ENCODE measurements at places on chromosomes 5 and 9.

DNA sequence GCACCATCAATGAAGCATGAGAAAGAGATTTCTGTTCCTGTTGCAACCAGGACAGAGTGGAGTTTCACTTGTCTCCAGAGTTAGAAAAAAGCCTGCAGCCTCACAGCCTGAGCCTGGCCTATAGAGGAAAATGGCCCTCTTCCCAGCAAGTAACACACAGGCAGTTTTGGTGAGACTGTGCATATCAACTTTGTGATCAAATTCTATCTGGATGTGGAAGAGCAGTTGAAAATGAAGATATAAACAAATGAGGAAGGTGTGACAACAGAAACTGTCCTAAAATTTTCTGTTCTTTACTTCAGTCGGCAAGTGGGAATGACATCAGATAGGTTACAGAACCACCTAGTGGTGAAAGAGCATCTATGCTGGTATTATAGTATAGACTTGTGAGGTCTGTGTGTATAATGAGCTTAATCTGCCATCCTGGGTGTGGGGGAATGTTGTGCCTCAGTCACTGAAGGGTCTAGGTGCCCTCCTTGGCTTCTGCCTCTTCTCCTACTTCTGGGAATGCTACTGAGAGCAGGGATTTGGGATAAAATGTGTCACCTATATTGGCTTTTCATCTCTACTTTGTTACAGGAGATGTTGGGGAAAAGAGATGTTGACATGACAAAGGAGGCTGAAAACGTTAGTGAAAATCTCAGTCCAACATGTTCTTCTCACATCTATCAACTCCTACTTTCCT, 28.2 kb downstream of the YIPF5 start:
- no peak for DNase-seq

GRCh38 chr5:65883461-65883860, 42.9 kb upstream of the ERBIN start:
- DNase-seq: no peak

DNA sequence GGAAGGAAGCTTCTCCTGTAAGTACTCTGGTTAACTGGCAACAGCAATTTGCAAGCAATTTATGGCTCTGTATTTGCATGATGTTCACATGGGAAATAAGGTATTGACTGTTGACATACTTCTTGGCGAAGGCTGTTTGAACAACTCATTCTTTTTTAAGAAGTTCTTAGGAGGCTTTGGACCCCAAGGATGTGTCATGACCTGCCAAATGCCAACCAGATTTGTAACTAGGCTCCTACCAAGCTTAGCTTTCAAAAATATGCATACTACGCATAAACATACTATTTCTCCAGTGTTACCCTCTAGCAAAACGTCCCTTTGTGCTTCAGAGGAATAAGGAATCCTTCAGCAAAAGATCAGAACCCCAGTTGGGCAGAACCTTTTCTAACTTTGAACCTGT, 165.2 kb upstream of the MSX2 start:
- DNase-seq: no peak

DNA sequence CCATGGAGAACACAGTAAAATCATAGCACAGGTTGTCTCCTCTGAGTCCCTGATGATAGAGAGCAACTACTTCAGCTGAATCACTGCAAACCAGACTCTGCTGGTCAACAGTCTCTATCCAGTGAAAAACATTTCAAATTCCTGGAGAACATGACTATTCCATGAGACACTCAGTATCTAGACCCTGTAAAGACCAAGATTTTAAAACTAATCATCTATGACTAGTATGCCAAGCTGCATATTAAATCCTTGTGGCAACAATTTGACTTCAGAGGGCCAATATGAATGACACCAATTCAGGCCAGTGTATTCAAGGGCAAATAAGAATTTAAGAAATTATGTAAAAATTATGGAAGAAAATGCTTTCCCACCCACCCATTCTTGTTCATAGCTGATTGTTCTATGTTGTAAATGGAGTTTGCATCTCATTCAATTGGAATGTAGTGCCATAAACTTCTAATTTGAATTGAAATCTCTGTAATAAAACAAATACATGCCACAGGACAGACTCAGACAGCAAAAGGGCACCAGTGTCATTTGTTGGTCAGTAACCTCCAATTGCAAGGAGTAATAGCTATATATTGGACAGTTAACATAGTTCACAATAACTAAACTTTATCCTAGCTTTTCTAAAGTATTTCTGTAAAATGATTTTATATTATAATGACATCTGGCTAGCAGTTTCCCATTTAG, 80.1 kb upstream of the LPAR1 start:
- DNase-seq: no peak

DNA sequence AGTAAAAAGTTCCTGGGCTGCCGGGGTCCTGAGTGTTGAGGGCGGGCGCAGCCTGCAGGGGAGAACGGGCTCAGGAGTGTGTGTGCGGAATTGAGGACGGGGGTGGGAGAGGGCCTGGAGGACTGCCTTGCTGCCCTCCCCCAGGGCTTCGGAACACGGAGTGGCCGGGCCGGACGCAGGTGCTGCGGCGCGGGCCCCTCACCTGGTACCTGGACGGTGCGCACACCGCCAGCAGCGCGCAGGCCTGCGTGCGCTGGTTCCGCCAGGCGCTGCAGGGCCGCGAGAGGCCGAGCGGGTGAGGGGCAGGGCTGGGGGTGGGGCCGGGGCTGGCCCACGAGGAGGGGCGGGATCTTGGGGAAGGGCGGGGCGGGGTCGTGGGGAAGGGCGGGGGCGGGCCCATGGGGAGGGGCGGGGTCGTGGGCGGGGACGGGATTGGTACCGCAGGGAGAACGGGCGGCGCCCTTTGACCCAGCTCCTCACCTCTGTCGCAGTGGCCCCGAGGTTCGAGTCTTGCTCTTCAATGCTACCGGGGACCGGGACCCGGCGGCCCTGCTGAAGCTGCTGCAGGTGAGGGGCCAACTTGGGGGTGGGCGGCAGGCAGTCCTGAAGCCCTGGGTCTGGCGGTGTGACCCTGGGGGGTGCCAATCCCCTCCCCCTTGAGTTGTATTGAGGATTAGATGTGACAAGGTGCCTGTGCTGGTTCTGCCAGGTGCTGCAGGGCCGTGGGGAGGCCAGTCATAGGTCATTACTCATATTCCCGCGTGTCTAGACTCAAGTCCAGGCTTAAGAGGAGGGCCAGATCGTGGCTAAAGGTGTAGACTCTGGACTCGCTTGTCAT, 7.1 kb downstream of the FPGS start:
- DNase-seq: no peak

DNA sequence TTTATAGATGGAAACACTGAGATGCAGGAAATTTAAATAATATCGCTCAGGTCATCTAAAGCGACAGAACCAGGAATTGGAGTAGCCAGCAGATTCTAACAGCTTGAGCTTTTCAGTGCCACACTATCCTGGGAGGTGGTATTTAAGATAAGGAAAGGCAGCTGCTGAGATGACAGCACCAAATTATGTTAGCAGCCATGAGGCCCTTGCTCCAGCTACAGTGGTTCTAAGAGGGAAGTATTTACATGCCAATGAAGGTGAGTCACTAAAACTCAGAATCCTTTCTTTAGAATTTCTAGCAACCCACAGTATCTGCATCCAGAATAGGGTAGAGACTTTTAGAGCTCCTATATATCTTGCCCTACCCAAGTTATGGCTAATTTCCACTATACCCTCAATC, 127.0 kb upstream of the VLDLR start:
- DNase-seq: no peak

DNA sequence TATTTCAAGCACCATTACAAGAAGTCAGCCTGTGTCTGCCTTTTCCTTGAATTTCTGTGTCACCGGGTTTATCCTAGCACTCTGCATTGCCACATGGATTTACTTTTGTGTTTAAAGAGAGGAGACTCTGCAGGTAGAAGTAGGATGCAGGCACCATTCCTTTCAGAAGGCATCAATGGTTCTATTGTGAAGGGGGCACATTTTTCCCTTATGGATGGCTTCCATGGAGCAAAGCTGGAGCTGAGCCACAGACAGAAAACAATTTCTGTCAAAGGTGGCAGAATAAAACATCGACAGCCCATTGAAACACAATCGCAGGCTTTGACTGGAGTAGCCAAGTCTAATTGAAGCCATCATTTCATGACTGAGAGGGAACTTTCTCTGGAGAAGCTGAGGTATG, 288.0 kb upstream of the ANKH start:
- DNase-seq: no peak

GRCh38 chr9:2419347-2419746, 202.2 kb upstream of the VLDLR start:
- DNase-seq: no peak

GRCh38 chr5:173662581-173663351, 46.3 kb upstream of the BOD1 start:
- peak; percentile 15 for DNase-seq

GRCh38 chr5:98503616-98504015, 269.8 kb upstream of the RGMB start:
- DNase-seq: no peak

DNA sequence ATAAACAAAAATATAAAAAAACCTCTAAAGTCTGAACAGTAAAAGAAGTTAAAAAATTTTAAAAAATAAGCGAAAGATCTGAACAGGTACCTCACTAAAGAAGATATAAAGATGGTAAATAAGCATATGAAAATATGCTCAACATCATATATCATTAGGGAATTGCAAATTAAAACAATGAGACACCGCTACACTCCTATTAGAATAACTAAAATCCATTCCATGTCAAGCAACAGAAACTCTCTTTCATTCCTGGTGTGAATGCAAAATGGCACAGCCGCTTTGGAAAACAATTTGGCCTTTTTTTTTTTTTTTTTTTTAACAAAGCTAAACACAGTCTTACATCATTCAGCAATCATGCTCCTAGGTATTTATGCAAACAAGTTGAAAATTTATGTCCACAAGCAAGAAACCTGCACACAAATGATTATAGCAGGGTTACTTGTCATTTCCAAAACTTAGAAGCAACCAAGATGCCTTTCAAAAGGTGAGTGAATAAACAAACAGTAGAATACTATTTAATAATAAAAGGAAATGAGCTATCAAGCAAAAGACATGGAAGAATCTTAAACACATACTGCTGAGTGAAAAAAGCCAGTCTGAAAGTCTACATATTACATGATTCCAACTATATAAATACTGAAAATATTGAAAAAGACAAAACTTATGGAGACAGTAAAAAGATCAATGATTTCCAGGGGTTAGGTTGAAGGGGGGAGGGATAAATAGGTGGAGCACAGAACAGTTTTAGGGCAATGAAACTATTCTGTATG, 22.1 kb downstream of the ANXA1 start:
- no peak for DNase-seq

- DNase-seq: no peak
These were observed 646 bp downstream of the CARNMT1 start for GRCh38 chr9:75027187-75028107.

GRCh38 chr5:40484495-40484894, 195.2 kb upstream of the PTGER4 start:
- no peak for DNase-seq

DNA sequence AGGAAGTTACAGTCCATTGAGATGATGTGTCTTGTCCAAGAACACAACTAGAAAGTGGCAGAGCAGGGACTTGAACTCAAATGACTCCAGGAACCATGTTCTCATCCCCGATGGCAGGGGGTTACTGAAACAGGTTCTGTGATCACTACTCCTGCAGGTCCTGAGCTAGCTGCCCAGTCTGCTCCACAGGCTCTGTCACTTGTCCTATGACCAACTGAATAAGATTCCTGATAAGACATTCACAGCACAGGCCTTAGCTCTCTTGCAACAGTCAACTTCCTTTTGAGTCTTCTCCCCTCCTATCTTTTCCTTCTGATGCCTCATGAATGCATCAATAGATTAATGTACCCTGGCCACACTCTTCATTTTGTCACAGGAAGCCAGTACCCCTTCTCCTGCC, 109.2 kb downstream of the SH3TC2 start:
- DNase-seq: no peak

- DNase-seq: no peak
These were observed 272.2 kb downstream of the PRELID2 start for GRCh38 chr5:145562931-145563330.

- DNase-seq: no peak
These were observed 13.4 kb upstream of the RNU6ATAC start for GRCh38 chr9:134177624-134178393.

GRCh38 chr9:116322521-116322920, 168.9 kb downstream of the PAPPA start:
- DNase-seq: no peak

GRCh38 chr5:7577381-7577780, 181.4 kb downstream of the ADCY2 start:
- no peak for DNase-seq

- no peak for DNase-seq
These were observed 1.9 kb upstream of the CNTFR start for GRCh38 chr9:34591248-34591916.

- no peak for DNase-seq
These were observed 111.8 kb downstream of the UNC13B start for GRCh38 chr9:35273591-35273990.

- no peak for DNase-seq
These were observed 1068.7 kb downstream of the CDH12 start for GRCh38 chr5:21784487-21784886.

DNA sequence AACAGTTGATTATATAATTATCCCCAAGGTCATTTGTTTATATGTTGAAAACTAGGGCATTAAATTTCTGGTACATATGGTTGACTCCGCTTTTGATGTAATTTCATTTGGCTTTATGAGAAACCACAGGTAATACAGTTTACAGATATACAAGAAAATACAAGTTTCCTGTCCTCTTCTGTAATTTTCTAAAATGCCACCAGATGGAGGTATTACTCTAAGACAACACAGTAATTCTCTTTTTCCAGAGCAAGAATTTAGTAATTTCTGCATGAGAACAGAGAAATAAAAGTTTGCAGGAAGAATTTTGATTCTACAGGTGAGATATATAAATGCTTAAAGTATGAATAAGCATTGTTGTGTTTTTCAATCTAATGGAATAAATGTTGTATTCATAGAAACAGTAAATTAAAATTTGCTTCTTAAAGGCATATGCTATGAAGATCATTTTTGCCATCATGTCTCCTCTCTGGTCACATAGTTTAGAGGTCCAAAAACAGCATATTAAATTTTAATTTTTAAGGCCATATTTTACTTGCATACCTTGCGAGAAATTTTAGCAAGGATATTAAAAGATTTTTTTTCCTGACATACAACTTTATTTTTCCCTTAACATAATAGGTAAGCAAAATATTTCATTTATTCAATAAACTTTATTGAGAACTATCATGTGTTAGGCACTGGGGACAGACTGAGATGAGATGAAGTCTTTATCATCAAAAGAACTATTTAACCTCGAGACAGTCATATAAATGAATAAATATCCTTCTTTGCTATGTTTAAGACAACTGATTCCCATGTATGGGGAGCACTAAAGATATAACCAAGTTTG, 22.7 kb downstream of the CHD1 start:
- DNase-seq: no peak

Data from LNCaP clone FGC (cell line).